ENCODE measurements at places on chromosomes 5 and 9.

DNA sequence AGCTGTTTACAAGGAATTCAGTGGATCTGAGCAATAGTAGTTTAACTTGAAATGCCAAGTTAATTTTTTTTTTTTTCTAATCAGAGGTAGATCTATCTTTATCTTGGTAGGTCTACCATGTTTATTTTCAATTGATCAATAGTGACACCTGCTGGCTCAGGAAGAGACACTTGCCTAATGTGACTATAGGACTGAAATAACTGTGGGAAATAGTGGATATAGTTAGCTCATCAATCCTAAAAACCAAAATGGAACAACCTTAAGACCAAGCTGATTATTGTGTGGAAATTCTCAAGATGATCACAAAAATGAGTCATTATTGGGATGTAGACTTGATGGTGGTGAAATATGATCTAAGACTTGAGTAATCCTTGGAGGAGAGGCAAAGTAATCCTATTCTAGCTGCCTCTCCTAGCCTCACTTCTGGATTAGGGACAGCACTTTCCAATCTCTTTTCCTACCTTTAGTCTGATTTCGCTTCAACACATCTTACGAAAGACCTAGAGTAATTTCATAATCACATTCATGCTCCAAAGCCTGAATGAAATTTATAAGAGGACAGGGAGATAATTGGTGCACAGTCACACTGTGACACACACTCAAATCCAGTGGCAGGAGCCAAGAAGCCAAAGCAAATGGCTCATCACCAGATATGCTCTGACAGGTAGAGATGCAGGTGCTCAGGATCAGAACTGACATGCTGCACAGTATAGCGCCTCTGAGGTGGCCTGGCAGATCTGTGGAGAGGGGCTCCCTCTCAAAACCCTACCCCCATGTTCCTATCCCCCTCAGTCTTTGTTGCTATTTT is 156.3 kb downstream of the HMHB1 start:
- peak; percentile 87 for DNase-seq

DNA sequence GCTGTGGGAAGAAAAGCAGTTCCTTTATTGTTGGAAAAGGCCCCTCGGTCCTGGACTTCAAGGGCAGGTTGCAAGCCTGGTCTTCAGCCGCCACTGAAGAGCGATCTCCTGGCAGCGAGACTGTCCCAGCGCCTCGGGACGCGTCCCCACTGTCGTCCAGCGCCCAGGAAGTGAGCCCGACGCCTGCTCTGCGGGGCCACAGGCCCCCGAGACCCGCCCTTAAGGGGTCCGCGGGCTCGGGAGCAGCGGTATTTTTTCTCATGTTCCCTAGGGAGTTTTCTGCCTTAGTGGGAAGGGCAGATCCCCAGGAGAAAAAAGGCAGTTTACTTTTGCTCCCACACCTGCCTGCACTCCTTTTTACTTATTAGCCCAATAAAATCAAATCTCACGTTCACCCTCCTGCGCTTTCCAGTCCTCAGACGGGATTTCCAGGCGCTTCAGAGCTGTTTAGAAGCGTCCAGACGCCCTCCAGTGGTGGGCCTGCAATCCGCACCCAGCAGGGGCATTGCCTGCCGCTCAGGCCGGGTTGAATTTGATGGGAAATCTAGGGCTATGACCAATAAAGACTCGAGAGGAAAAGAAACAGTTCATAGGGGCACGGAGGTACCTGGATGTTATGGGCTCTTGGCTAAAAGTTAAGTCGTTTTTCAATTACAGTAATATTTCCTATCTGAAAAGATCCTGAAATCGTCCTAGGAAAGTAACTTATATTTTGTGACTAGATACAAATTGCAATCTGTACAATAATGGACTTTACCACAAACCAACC is 2.8 kb upstream of the EFNA5 start:
- DNase-seq = peak; percentile 88

GRCh38 chr9:8718121-8718725 is 918.6 kb upstream of the DMAC1 start:
- peak; percentile 91 for DNase-seq

DNA sequence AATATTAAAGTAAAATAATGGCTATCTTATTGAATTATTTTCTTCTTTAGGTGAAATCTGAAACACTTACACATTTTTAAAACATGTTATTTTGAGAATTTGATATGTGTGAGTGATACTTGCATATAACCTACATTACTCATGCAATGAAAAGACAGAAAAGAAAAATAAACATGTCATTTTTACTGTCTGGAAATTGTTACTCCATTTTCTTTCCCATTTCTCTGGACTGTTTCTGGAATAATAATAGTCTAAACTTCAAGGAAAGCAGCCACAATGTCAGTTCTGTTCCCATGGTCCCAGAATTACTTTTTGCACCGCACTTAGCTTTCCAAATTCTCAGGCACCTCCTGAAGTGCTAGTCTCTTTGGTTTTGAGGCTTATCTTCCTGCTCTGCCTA is 145.5 kb downstream of the PRR16 start:
- DNase-seq = peak; percentile 66

DNA sequence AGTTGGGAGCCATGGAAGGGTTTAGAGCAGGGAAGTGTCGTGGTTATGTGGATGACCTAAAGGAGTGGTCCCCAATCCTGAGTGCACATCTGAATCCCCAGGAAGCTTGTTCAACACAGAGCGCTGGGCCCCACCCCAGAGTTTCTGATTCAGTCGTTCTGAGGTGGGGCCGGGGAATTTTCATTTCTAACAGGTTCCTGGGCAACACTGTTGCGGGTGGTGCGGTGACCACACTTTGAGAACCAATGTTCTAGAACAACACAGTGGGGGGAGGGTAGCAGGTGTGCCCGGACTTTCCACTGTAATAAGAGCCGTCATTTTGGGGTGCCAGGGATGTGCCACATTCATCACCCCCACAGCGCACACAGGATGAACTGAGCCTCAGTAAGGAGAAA is 39.3 kb downstream of the DUSP1 start:
- DNase-seq = no peak

- DNase-seq = peak; percentile 17
Observed at GRCh38 chr9:85142968-85143367, 473.4 kb downstream of the NTRK2 start.

Data from fibroblast of skin of scalp (primary cell).